ENCODE measurements at places on chromosomes 16 and 17. TPM values are rescaled to one million over a fixed set of nuclear protein-coding genes. Genes with fewer than 3 reads are reported as not detected.
A peak's percentile ranks its signal among the peaks of the same experiment; 100 is the strongest.

GRCh38 chr17:48148029-48148770, 40.6 kb downstream of the SNX11 start:
- H3K4me1 ChIP-seq, result no peaks in the 10 kb centered on the region
- no peak for DNase-seq
- no peaks in the 10 kb centered on the region for H3K36me3 ChIP-seq
- peaks cover 100% of the 10 kb centered on the region for H3K27me3 ChIP-seq

GRCh38 chr17:73192206-73192893, 505 bp upstream of the COG1 start:
- H3K36me3 ChIP-seq, result peaks cover 9% of the 10 kb centered on the region
- peak overlapping the region; percentile 72 for H3K4me3 ChIP-seq
- peak; percentile 93 for DNase-seq

- peak overlapping the region; percentile 44 for H3K27ac ChIP-seq
- DNase-seq, result peak; percentile 85
- no peaks in the 10 kb centered on the region for H3K36me3 ChIP-seq
- H3K4me3 ChIP-seq, result no peak overlapping the region
Observed at GRCh38 chr17:55334285-55334684, 69.5 kb downstream of the HLF start.

DNA sequence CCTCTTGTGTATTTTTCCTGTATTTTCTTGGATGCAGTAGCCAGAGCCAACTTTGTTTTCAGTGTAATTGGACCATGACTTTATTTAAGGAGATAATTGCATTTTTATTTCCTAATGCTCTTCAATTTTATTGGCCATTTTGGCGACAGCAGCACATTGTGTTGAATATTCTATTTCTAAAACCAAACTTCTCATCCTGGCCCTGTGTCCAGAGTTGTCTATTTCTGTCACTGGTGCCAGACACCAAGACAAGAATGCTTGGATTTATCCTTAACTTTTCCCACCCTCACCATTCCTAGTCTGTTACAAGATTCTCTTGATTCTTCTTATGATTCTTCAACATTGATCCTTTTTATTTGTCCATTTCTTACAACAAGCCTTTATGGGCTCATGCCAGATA, 37.1 kb downstream of the ARHGAP44 start:
- H3K4me1 ChIP-seq, result no peaks in the 10 kb centered on the region
- no peak overlapping the region for H3K4me3 ChIP-seq
- no peak overlapping the region for H3K27ac ChIP-seq
- DNase-seq, result no peak
- no peaks in the 10 kb centered on the region for H3K27me3 ChIP-seq

- H3K4me3 ChIP-seq, result no peak overlapping the region
- H3K4me1 ChIP-seq, result no peaks in the 10 kb centered on the region
- no peak for DNase-seq
- peaks cover 16% of the 10 kb centered on the region for H3K36me3 ChIP-seq
- no peaks in the 10 kb centered on the region for H3K27me3 ChIP-seq
Observed at GRCh38 chr17:34993031-34993430, 12.7 kb downstream of the LIG3 start.

DNA sequence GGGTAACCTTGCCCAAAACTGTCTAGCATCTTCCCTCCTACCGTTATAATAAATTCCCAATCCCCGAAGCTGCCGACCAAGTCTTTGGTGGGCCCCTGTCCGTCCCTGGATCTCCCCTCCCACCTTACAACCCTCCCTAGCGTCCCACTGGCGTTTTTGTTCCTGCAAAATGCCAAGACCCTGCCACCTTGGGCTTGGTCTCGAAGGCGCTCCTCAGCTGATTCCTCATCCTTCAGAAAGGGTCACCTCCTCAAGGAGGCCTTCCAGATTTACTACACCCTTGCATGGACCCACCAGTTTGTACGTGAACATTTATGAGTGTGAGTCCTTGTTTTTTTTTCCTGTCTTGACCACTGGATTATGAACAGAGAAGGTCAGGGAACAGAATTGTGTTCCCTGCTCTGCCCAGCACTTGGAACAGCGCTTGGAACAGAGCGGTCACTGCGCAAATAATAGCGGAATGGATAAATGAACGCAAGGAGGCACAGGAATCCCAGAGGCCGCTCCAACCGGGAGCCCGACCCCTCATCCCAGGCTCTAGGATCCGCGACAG, 926 bp upstream of the GFER start:
- no peak for DNase-seq
- H3K4me3 ChIP-seq, result peak overlapping the region; percentile 86
- H3K36me3 ChIP-seq, result no peaks in the 10 kb centered on the region

DNA sequence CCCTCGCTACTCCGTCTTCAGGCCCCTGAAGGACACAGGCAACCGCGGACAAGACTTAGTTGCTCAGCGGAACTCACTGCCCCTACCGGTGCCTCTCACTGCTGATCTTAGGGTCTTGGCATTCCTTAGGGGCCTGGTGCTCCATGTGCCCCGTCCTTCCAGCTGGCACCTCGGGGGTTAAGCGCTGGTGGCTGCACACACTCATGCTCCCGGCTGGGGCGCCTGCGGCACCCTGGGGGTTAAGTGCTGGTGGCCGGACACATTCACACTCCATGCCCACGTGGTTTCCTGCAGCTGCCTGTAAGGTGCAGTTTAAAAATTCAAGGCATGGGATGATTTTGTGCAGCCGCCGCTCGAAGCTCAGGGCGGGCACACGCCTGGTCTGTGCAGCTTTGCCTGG, 45.1 kb downstream of the BAIAP2 start:
- no peak overlapping the region for H3K4me3 ChIP-seq
- no peaks in the 10 kb centered on the region for H3K36me3 ChIP-seq
- H3K27ac ChIP-seq, result no peak overlapping the region
- H3K27me3 ChIP-seq, result no peaks in the 10 kb centered on the region
- DNase-seq, result no peak

The IL21R gene
- 0.76 TPM for total RNA-seq

The ABCA9 gene
- 0.51 TPM for total RNA-seq

The PPP1R9B gene
- total RNA-seq, result 62.0 TPM

- no peak overlapping the region for H3K4me3 ChIP-seq
- no peaks in the 10 kb centered on the region for H3K36me3 ChIP-seq
- no peaks in the 10 kb centered on the region for H3K4me1 ChIP-seq
- H3K27me3 ChIP-seq, result no peaks in the 10 kb centered on the region
Observed at GRCh38 chr16:88487124-88487432, 34.0 kb downstream of the ZFPM1 start.

GRCh38 chr16:17273142-17273561, 197.6 kb downstream of the XYLT1 start:
- peaks cover 33% of the 10 kb centered on the region for H3K4me1 ChIP-seq
- peak overlapping the region; percentile 46 for H3K27ac ChIP-seq
- no peaks in the 10 kb centered on the region for H3K36me3 ChIP-seq
- no peaks in the 10 kb centered on the region for H3K27me3 ChIP-seq
- no peak overlapping the region for H3K4me3 ChIP-seq

The ESRP2 gene
- total RNA-seq, result 0.32 TPM

The KRTAP3-3 gene
- not detected for total RNA-seq

- no peak overlapping the region for H3K4me3 ChIP-seq
- H3K27ac ChIP-seq, result no peak overlapping the region
- DNase-seq, result no peak
- H3K27me3 ChIP-seq, result peaks cover 52% of the 10 kb centered on the region
- H3K4me1 ChIP-seq, result no peaks in the 10 kb centered on the region
Observed at GRCh38 chr17:77696151-77696720, 262.3 kb upstream of the TNRC6C start.

The NPTX1 gene
- 1.1 TPM for total RNA-seq

DNA sequence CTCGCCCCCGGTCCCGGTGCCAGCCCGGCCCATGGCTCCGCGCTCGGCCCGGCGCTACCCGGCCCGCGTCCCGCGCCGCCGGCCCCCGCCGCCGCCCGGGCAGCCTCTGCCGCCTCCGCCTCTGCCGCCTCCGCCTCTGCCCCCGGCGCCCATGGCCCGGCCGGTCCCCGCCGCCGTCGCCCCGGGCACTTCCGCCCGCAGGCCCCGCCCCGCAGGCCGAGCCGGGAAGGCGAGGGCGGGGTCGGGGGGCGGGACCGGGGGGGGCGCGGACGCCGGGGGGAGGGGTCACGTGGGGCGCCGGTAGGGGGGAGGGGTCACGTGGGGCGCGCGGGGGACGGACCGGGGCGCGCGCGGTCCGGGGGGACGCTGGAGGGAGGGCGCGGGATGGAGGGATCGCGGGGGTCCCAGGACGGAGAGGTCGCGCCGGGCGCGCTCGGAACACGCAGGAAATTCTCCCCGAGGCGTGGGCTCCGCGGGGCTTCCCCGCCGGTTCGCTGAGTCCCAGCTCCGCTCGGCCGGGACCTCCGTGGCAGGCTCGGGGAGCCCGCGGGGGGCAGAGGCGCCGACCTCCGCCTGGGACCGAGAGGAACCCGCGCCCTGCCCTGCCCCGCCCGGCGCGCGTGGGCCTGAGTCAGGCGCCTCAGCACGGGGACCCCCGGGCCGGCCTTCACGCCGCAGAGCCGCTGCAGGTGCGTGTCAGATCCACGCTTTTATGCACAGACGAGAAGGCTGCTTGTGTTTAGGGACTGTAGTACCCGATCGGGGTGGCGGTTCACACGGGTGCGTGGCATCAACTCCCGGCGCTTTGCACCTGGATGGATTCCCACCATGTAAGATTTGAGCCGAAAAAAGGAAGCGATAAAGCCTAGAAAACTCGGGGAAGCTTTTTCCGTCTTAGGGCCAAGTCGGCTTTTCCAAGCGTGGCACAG, at the start of gene PGAP6:
Gene PGAP6 (minus strand): TSS at position 190 of the 929 bp plus-strand sequence. CDS start 157 bp downstream, at position 33.
- no peaks in the 10 kb centered on the region for H3K36me3 ChIP-seq
- H3K27ac ChIP-seq, result no peak within 1 kb of the TSS
- no peaks in the 10 kb centered on the region for H3K4me1 ChIP-seq
- H3K4me3 ChIP-seq, result peak within 1 kb of the TSS; percentile 76
- H3K27me3 ChIP-seq, result no peaks in the 10 kb centered on the region

DNA sequence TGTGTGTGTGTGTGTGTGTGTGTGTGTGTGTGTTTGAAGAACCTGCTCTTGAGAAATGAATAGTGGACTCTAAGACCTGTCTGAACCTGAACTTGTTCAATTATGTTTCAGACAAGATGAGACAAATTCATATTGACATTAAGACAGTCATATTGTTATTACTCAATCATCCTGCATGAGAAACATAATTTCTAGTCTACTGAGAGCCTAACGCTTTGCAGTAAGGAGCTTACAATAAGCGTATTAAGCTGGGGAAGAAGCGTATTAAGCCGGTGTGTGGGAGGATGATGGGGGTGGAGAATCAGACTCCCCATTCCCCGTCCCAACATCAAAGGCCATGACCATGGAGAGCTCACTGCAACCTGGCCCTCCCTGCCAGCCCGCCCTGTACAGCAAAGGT, 22.4 kb upstream of the MNT start:
- H3K4me1 ChIP-seq, result no peaks in the 10 kb centered on the region
- no peaks in the 10 kb centered on the region for H3K36me3 ChIP-seq
- H3K4me3 ChIP-seq, result no peak overlapping the region
- H3K27ac ChIP-seq, result no peak overlapping the region

- H3K4me1 ChIP-seq, result peaks cover 18% of the 10 kb centered on the region
- no peak for DNase-seq
- no peaks in the 10 kb centered on the region for H3K27me3 ChIP-seq
- H3K4me3 ChIP-seq, result no peak overlapping the region
Observed at GRCh38 chr17:13721705-13722104, 120.0 kb upstream of the HS3ST3A1 start.
